ENCODE measurements at places on chromosomes 2 and 18. TPM values are rescaled to one million over a fixed set of nuclear protein-coding genes. Genes with fewer than 3 reads are reported as not detected.

The CROCC2 gene
- not detected for total RNA-seq

The DSC2 gene
- total RNA-seq: 1.3 TPM

The CIDEA gene
- total RNA-seq: not detected

The ITGA4 gene
- 80.0 TPM for total RNA-seq

The LOXHD1 gene
- not detected for total RNA-seq

The CEP68 gene
- total RNA-seq: 5.1 TPM

DNA sequence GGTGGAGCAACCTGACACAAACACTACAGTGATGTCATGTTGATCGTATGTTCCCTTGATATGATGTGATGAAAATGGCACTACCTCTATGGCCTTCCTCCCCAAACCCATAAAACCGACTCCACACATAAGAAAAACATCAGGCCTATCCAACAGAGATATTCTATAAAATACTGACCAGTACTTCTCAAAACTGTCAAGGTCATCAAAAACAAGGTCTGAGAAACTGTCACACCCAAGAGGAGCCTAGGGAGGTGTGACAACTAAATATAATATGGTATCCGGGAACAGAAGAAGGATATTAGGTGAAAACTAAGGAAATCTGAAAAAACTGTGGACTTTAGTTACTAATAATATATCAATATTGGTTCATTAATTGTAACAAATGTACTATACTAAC lies 85.9 kb upstream of the FZD5 start:
- H3K4me3 ChIP-seq: no peak overlapping the region
- H3K27ac ChIP-seq: no peak overlapping the region
- H3K27me3 ChIP-seq: no peaks in the 10 kb centered on the region
- no peaks in the 10 kb centered on the region for H3K36me3 ChIP-seq
- H3K4me1 ChIP-seq: no peaks in the 10 kb centered on the region
- DNase-seq: no peak

DNA sequence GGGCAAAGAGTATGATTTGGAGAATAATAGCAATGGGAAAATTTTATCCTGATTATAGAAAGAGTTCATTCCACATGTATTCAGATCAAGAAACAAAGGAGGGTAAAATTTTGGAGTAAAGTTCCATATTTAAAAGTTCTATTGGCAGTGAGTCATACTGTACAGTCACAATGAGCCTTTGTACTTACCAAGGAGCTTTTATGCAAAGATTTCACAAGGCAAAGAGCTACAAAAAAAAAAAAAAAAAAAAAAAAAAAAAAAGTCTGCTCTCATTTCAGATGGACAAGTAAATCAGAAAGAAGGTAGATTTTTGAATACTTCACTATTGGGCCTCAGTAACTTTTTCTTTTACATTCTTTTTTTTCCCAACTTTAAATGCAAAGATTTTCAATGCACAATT lies 1802.2 kb upstream of the PIK3C3 start:
- no peak overlapping the region for H3K27ac ChIP-seq
- H3K4me1 ChIP-seq: no peaks in the 10 kb centered on the region
- H3K36me3 ChIP-seq: no peaks in the 10 kb centered on the region
- H3K27me3 ChIP-seq: no peaks in the 10 kb centered on the region

DNA sequence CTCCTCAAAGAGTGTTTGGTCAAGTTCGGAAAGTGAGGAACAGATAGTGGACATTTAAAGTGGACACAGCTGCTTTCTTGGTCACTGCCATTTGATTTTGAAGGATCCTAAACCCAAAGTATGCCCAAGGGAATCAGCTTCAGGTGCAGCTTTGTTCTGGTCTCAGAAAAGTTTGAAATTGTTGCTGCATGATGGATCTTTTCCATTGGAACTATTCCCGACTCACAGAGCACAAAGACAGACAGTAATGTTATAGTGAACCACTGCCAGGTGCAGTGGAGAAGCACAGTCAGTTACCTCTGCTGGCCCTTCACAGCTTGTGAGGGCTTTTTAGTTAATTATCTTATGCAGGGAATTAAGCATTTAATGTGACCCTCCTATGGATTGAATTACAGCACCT lies 301.7 kb downstream of the PHLPP1 start:
- no peak overlapping the region for H3K27ac ChIP-seq
- H3K27me3 ChIP-seq: peaks cover 3% of the 10 kb centered on the region
- H3K36me3 ChIP-seq: no peaks in the 10 kb centered on the region
- H3K4me3 ChIP-seq: no peak overlapping the region

DNA sequence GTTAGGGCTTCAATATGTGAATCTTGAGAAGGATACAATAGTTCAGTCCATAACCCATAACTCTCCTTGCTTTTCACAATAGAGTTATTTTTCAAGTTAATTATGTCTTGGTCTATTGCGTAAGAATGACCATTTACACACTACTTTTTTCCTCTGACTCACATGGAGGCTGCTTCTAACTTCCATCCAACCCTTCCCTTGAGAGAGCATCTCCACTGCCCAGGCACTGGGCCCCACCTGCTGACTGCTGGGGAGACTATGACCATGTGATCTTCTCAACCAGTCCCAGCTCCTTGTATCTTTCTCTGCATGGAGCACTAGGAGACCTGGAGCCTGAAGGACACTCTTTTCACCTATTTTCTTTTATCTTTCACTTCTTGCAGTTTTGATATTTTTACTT lies 251.5 kb downstream of the GPD2 start:
- no peaks in the 10 kb centered on the region for H3K27me3 ChIP-seq
- no peak overlapping the region for H3K4me3 ChIP-seq
- H3K4me1 ChIP-seq: no peaks in the 10 kb centered on the region
- no peaks in the 10 kb centered on the region for H3K36me3 ChIP-seq
- no peak overlapping the region for H3K27ac ChIP-seq

DNA sequence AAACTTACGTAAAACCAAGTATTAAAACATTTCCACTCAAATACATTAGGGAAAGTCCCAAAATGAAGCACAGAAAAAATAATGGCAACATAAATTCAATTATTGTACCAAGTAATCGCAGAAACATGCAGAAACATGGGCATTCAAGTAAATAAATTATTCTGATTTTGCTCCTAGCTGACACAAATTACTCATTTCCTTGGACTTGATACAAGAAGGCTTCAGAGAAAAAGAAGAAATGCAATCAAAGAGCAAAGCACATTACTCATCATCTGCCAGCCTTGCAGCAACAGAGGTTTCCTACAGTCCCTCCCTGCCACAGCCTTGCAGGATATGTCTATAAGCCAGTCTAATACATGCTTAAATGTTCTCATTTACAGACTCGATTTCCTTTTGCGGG lies 439.8 kb upstream of the LYPD1 start:
- H3K36me3 ChIP-seq: no peaks in the 10 kb centered on the region
- peaks cover 9% of the 10 kb centered on the region for H3K4me1 ChIP-seq
- H3K4me3 ChIP-seq: no peak overlapping the region
- H3K27me3 ChIP-seq: no peaks in the 10 kb centered on the region
- H3K27ac ChIP-seq: no peak overlapping the region

All from SJSA1 (cell line).